Caco-2 (cell line): ENCODE measurements at places on chromosomes 11 and 22.
A peak's percentile ranks its signal among the peaks of the same experiment; 100 is the strongest.

- DNase-seq, result no peak
Measured at GRCh38 chr11:79329561-79329960, 111.3 kb downstream of the TENM4 start.

- peak; percentile 30 for DNase-seq
Measured at GRCh38 chr11:19906126-19906525, 193.5 kb downstream of the NAV2 start.

GRCh38 chr11:128412847-128413791 lies 174.2 kb downstream of the ETS1 start:
- no peak for DNase-seq

- peak; percentile 26 for DNase-seq
Measured at GRCh38 chr11:72218251-72218745, 1.7 kb downstream of the FOLR2 start.

DNA sequence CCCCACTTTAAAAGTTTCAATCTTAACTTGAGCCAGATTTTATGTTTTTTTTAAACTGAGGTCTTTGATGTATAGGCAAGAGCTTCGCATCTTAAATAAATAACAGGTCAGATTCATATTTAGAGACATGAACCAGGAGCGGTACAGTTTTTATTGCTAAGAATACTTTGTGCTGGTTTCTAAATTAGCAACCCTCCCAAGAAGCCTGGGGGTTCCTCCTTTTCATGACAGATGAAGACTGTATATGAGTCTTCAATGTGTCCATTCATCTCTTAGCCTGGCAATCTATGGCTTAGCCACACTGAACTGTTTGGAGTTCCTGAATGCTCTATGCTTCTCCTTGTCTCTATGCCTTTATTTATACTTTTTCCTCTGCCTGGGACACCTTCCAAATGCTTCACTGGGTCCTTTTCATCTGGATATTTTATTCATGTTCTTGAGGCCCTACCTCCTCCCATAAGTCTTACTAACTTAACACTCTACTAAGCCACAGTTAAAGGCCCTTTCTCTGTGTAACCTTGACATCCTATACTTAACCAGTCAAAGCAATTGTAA lies 338.6 kb downstream of the INSC start:
- DNase-seq, result no peak
